ENCODE measurements at places on chromosomes 1 and 21.

GRCh38 chr1:15656464-15656863 is 27.7 kb upstream of the PLEKHM2 start:
- no peak for DNase-seq

GRCh38 chr21:45265721-45266517 is 21.8 kb downstream of the POFUT2 start:
- DNase-seq: no peak

DNA sequence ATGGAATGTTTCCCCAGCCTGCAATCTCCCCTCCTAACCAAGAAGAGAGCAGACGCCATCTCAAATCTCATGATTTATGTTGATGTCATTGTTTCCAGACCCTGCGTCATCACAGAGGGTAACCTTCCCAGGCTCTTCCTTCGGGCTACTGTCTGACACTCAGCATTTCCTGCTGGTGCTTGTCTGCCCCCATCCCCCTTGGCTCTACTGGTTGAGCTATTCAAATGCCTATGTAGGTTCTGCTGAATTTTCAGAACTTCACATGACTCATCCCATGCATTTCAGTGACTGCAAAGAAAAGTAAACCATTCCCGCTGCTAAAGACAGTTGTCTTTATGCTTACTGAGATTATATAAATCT is 24.8 kb upstream of the ITPKB start:
- no peak for DNase-seq

DNA sequence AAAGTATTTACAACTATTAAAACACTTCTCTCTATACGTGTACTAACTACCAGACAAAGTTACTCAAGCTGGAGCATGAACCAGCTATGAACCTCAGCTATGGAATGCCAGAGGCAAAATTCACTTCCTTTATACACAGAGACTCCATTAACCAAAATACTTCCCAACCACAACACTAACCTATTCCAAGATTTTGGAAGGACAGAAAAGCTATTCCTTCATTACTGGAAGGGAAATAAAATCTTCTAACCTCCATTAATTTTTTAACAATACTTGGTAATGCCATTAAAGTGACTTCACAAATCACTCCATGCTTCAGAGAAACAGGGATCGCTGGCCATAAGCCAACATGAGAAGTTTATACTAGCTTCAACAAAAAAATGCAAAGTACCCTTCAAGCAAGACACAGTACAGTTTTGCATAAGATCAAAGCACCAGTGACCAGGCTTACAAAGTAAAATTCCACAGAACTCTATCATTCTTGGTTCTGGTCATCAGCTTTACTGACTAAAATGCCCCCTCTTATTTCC is 58.0 kb downstream of the PUM1 start:
- DNase-seq: no peak

- DNase-seq: no peak
These were observed at the start of gene PTGFRN for GRCh38 chr1:116909512-116910378. Gene PTGFRN, plus strand, starts transcription at chr1:116909916. Its CDS starts 288 bp downstream, at chr1:116910204.

DNA sequence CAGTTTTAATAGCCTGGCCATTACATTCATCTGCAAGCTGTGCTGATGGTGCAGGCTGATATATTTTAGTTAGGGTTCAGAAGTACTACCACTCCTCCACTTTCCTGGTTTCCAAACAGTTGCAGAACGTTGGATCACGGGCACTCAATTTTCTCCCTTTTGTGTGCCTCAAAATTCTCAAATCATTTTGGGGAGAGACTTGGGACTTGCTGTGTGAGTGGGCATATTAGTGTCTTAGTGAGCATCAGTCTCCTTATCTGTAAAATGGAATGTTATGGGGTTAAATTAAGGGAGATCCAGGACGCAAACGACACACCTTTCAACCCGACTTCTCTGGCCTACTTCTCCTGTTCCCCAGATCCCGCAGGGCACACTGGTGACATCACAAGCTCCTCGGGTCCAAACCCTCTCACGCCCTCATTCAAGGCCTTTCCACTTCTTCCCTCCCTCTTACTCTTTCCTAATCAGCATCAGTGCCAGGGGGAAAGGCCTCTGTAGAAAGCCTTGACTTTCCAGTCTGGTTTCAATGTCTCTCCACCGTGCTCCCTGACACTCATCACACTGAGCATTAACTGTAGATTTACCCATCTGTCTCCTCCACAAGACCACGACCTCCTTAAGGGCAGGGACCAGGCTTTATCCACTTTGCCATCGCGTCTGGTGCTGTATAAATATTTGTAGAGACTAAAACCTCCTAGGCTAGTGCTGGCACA is 1.2 kb downstream of the PIGP start:
- no peak for DNase-seq

DNA sequence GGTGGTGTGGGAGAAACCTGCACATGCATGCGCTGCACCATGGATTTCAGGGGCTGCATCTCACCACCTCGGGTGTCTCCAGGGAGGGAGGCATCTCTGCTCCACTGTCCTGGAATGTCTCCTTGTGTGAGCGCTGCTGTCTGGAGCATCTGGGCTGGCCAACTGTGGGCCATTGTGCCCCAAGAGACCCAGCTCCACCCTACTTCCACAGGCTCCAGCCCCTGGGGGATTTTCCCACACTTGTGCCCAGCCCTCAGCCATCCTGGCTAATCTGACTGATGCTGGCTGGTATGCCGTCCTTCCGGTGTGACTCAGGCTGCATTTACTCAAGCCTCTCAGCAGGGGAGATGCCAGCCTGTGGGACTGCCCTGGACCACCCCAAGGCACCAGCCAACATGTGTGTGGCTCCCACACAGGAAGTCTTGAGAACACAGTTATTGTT is 62.0 kb downstream of the TRIM11 start:
- DNase-seq: no peak

- DNase-seq: no peak
These were observed 180.8 kb upstream of the CAMK1G start for GRCh38 chr1:209402697-209403096.

GRCh38 chr1:85656256-85656655 is 52.0 kb downstream of the ZNHIT6 start:
- DNase-seq: no peak

DNA sequence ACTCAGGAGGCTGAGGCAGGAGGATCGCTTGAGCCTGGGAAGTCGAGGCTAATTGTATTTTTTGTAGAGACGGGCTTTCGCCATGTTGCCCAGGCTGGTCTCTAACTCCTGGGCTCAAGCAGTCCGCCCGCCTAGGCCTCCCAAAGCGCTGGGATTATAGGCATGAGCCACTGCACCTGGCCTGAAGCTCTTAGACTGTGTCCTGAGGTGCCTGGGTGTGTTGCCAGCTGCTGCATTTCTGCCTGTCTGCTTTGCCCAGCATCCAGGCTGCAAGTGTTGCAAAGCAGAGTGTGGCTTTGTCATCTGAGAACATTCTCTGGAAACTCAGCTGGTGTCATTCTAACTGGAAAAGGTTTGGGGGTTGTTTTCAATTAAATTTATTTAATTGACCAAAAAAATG is 105.0 kb downstream of the HUNK start:
- no peak for DNase-seq

DNA sequence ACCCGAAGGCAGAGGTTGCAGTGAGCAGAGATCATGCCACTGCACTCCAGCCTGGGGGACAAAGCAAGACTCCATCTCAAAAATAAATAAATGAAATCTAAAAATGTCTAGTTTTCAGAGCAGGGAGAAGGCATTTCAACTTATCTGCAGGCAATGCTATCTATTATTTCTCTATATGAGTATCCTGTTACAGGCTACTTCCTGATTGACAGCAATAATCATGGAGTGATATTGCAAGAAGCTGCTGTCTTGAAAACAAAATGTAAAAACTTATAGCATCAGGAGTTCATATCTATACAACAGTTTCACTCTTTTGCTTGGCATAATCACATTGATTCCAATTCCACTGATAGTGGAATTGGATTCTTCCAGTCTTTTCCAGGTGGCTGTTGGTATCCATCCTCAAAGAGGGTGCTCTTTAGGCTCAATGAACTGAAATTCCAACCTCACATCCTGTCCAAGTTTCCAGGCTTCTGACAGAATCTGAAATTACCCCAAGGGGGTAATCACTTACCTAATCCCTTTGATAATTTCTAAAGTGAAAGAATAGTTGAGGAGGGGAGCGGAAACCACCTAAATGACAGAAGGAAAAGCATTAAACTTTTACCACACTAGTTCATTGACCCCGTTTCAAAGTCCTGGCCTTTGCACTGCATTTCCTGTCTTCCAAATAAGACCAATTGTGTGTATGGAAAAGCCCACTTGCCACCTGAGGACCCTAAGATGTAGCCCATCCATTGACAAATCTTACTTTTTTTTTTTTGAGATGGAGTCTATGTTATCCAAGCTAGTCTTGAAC is 107.6 kb downstream of the GLUL start:
- no peak for DNase-seq

DNA sequence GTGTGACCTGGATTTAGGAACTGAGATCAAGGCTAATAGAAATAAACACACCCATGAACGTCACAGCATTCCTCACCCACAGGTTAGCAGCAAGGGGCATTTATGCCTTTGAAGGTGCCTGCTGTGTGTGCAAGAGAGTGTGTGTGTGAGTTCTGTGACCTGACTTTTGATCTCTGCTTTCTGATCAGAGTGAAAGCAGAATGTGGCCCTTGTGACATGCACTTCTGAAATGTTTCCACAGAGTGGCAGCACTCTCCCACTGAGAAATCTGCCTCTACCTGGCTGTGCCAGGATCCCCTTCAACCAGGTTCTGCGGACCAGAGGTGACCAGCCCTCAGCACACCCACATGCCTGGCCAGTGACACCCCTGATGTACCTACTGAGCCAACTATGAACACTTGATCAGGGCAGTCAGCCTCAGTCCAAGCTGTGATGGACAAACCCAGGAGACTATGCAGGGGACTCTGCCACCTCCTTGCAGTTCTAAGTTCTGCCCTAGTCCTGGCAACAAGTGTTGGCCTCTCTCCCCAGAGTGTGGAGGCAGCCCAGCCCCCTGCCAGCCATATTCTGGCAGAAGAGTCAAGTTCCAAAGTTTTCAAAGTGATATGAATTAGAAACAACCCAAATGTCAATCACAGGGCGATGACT is 41.0 kb downstream of the RXRG start:
- DNase-seq: no peak

DNA sequence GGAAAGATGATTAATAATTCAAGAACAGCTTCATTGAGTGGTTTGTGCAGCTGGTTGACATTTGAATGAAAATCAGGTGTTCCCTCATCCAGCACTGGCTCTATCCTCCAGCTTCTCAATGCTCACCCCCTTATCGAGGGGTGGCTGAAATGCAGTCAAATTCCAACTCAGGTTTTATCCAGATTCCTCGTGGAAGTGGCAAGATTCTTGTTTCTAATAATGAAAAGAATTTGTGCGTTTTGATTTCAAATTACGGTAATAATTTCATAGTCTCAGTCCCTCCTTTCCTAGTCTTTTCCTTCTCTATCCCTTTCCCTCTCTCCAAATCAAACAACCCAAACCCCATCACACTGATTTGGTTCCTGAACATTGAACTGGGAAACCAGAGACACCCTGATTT is 3.1 kb downstream of the CNIH3 start:
- DNase-seq: no peak

- no peak for DNase-seq
These were observed 5.1 kb upstream of the LENEP start for GRCh38 chr1:154988058-154988954.

- no peak for DNase-seq
These were observed 20.9 kb downstream of the CD55 start for GRCh38 chr1:207342332-207342731.

- DNase-seq: no peak
These were observed 36.5 kb downstream of the ZMYND12 start for GRCh38 chr1:42419126-42419821.

Data from LNCaP clone FGC (cell line).